ENCODE measurements at places on chromosomes 1 and 21.

GRCh38 chr1:90579212-90579802 is 137.8 kb downstream of the BARHL2 start:
- DNase-seq, result peak; percentile 46

- DNase-seq, result no peak
Measured at GRCh38 chr1:10962483-10962882, 50.0 kb upstream of the TARDBP start.

DNA sequence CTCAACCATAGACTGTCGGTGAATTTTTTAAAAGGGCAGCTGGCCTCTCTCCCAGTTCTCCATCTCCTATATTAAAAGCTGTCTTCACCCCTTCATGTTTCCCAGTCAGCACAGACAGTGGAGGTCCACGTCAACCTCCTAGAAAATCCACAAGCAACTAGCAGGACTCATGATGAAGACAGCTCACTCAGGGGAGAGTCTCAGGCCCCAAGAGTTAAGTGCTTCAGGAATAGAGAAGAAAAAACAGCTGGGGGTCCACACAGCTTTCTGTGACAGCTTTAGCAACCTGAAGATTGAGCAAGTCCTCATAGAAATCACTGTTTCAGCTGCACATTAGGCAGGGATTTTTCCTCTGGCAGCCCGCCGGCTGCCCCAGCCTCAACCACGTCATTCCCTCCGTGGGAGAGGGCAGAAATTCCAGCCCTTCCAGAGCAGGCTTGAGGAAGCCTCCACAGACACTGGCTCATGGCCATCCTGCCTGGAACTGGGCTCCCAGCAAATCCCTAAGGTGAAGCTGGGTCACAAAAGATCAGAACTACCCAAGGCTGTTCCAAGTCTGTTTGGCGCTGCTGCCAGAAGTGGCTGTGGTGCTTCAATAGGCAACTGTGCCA is 15.2 kb downstream of the GPR161 start:
- DNase-seq, result no peak

DNA sequence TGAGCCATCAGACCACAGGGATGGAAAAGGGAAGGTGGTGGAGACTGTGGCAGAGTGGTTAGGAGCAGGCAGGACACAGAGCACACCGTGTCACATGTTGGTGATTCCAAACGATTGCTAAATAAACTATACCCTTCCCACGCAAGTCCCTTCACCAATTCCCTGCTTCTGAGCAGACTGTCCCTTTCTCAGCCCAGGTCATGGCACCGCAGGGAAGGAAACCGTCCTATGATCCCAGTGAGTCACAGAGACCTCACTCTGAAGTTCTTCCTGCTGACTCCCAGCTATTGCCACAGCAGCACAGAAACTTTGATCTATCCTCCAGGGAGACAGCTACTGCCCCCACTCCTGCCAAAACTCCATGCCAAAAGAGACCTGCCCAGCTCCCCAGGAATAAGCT is 19.2 kb downstream of the RIMS3 start:
- DNase-seq, result no peak

DNA sequence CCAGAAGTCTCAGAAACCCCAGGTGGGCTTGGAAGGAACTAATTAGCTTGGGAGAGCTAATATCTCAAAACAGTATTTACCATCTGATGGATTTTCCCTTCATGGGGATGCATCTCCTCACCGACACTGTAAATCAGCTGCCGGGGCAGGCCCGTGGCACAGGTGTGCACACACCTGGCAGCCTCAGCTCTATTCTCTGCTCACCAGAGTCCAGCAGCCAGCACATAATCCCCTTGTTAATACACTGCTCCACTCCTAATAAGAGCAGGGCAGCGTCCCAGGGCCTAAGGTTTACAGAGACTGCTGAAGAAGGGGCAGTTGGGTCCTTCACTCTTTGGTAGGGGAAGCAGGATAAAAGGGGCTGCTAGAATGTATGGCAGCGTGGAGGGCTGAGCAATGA is 200.0 kb downstream of the TOMM20 start:
- DNase-seq, result no peak

GRCh38 chr1:240946926-240947325 is 335.0 kb upstream of the GREM2 start:
- DNase-seq, result no peak

DNA sequence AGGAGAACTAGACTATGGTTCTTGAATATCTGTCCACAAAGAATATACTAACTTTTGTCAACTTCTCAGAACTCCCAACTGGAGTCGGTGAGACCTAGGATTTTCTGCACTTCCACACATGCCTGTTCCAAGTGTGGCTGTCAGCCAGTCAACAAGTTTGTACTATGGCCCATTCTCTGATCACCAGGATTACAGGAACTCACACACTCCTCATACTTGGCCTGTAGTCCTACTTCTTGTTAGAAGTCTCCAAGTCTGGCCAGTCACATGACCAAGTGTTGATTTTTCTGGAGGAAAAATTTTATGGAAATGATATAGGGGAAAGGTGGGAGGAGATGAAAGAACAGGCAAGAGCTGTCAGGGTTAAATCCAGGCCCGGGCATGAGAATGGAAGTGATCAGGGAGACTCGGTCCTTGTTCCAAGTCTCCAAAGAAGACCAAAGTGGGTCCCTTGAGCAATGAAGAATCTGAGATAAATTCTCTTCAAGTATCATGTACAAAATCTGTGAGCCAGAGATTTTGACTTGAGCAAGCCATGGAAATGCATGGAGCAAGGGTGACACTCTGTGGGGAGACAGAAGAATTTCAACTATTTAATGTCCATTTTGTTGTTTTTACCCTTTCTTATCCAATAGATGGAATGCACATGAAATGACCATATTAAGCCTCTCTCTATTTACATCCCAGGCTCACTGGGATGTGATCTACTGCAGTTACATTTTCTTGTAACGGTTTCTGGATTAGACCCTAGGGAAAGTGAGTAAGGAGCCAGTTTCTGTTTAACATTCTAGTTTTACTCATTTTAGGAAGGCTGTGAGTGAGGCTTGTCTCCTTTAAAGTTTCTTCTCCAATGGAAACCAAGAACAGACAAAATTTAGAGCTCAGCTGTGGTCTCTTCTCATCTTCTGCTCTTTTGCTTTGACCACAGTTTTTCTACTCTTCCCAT is 320.9 kb downstream of the ASTN1 start:
- DNase-seq, result no peak
